ENCODE measurements at places on chromosomes 5 and 9.
A peak's percentile ranks its signal among the peaks of the same experiment; 100 is the strongest.

GRCh38 chr9:76352026-76352620 is 42.1 kb downstream of the RFK start:
- H3K4me1 ChIP-seq, result no peaks in the 10 kb centered on the region
- no peaks in the 10 kb centered on the region for H3K27me3 ChIP-seq
- H3K36me3 ChIP-seq, result no peaks in the 10 kb centered on the region
- no peak overlapping the region for H3K4me3 ChIP-seq
- no peak for DNase-seq
- H3K27ac ChIP-seq, result no peak overlapping the region

- no peaks in the 10 kb centered on the region for H3K27me3 ChIP-seq
- DNase-seq, result no peak
- H3K36me3 ChIP-seq, result no peaks in the 10 kb centered on the region
- no peak overlapping the region for H3K27ac ChIP-seq
- H3K4me1 ChIP-seq, result peaks cover 13% of the 10 kb centered on the region
Measured at GRCh38 chr5:109453251-109453650, 43.5 kb upstream of the PJA2 start.

DNA sequence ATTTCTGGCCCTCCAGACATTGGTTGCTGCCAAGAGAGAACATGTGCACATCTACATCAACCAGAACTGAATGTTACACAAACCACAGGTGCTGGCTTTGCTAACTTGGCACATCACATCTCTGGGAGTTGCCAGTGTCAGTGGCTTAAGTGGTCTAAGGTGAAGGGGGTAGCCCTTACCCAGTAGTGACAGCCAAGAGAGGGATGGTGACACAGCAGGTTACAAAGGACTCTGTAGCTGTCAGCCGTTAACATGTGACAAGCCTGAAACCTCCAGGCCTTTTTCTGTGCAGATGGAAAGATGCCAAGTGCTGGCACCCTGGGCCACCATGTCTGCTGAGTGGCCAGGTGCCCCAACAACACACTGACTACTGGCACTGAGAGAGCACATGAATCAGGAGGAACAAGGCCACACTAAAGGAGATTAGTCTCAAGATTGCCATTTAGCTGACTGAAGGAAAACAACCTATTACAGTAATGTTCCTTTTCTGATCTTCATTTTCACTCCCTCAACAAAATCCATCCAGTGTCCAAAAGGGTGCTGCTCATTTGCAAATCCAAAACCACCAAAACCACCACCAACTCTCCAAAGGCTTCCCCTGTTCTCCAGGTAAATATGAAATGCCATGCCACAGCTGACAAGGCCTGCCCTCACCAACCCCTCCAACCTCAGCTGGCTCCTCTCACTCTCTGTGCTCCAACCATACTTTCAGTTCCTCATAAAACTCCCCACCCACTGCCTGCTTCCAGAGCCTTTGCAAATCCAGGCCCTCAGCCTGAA is 20.2 kb downstream of the SIL1 start:
- H3K27ac ChIP-seq, result peak overlapping the region; percentile 54
- H3K4me3 ChIP-seq, result no peak overlapping the region
- no peaks in the 10 kb centered on the region for H3K36me3 ChIP-seq
- H3K4me1 ChIP-seq, result peaks cover 47% of the 10 kb centered on the region
- DNase-seq, result peak; percentile 78

DNA sequence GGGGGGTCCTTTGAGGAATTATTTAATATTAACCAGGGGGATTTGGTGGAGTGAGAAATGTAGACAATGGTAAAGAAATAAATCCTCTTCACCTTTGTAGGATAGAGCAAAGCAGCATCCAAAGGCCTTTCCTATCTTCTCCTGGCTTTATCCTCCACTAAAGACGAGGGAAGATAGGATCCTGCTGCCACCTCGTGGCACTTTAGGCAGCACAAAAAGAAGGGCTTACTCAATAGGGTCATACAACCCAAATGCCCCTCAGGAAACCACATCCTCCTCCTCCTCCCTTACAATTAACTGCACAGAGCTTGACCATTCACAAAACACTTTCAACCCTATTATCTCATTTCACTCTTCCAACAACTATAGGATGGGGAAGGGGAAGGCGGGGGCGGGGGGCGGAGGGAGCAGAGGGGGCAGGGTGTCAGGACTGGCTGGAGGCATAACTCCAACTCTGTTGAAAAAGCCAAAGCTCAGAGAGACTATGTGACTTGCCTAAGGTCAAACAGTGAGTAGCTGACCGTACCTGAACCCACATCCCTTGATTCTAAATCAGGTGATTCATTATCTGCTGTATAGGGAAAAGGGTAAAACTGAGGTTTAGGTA is 45.4 kb upstream of the MYOT start:
- H3K27me3 ChIP-seq, result no peaks in the 10 kb centered on the region
- DNase-seq, result peak; percentile 4
- H3K27ac ChIP-seq, result no peak overlapping the region

DNA sequence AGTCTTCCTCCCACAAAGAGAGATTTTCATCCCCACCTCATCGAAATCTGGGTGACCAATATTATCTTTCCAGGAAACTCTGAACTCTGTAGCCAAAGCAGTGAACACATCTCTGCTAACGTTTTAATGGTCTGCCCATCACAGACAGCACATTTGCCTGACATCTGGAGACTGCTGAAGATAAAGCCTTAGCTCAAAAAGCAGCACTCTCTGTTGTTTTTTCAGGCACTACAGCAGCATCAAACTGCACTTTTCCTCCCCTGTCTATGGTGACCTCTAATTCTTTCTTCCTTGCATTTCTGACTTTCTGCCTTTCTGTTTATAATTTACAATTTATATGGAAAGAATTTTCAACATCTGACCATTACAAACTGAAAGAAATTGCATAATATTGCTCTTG is 66.8 kb downstream of the RAB3C start:
- H3K4me3 ChIP-seq, result no peak overlapping the region
- H3K36me3 ChIP-seq, result no peaks in the 10 kb centered on the region
- DNase-seq, result no peak

DNA sequence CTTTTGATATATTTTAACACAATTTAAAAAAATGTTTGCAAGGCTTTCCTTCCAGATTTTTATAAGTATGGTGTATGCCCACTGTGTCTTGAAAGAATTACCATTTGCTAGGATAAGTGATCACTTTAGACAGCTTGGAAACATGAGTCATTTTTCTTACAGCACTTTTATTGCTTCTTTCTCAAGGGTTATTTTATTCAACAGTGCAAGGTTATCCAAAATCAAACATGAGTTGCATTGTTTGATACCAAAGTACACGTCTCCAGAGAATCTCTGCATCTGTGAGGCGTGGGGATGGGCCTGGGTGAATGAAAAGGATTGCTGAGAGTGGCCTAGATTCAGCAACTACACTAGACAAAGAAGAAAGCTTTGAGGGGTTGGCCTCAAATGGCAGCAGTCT is 329.6 kb downstream of the ADAMTS6 start:
- no peaks in the 10 kb centered on the region for H3K4me1 ChIP-seq
- H3K27me3 ChIP-seq, result no peaks in the 10 kb centered on the region
- no peaks in the 10 kb centered on the region for H3K36me3 ChIP-seq
- no peak for DNase-seq
- H3K27ac ChIP-seq, result no peak overlapping the region

DNA sequence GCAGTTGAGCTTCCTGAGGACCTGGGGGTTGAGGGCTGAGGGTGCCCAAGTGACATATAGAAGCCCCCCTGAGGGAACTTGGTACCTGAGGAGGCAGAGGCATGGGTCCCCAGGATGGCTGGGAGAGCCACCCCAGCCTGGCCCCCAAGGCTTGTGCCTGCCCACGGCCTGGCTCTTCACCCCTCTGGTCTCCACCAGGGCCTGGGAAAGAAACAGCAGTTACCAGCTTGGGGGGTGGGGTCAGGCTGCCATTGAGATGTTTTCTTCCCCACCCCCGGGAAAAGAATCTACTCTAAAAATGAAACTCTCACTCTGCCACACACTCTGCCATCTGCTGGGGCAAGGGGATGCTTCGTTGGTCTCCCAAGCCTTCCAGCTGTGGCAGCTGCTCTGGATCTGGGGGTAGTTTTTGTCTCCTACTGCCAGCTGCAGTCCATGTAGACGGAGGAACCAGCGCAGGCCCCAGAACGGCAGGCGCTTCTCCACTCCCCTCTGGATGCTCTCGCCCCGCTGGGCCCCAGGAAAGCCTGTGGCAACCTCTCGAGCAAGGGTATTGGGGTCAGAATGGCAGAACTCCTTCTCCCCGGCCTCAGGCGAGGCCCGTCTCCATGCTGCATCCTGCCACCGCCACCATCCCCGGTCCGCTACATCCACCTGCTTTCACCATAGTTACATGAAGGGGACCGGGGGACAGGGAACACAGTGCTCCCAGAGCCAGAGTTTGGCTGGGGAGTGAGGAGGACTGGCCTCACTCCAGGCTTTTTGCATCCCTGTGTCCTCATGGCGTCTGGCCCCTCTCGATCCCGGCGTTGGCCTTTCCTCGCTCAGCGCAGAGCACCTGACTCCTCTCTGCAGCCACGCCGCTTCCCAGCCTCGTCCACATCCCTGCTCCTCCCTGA is 123.5 kb downstream of the DAB2IP start:
- no peak overlapping the region for H3K4me3 ChIP-seq
- peaks cover 12% of the 10 kb centered on the region for H3K4me1 ChIP-seq
- peaks cover 37% of the 10 kb centered on the region for H3K36me3 ChIP-seq

DNA sequence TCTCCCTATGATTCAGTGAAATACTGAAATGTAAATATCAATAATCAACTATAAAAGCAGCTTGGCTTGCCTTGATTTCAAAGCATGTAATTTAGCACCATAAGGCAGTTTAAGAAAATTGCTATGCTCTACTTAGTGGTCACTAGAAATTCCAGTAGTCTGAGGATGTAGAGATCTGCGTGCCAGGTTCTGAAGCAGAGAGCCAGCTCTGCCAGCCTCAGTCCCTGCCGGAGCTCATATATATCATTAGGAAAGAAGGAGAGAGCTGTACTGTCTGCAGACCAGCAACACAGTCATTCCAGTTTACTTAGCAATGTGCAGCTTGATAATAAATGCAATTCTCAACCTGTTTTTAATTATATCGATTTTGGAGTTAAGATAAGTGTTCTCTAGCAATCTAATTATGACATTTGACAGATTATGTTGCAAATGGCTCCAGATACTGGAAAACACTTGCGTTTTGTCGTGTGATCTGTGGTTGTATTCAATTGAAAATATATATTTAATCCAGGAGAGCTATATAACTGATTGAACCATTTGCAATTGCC is 540.5 kb downstream of the CTNND2 start:
- H3K4me1 ChIP-seq, result no peaks in the 10 kb centered on the region
- H3K27ac ChIP-seq, result no peak overlapping the region
- no peaks in the 10 kb centered on the region for H3K27me3 ChIP-seq
- no peaks in the 10 kb centered on the region for H3K36me3 ChIP-seq

Measured in thyroid gland (tissue), 4 donors.